ENCODE measurements at places on chromosomes 7 and 10. TPM values are rescaled to one million over a fixed set of nuclear protein-coding genes. Genes with fewer than 3 reads are reported as not detected.

The CAMK1D gene
- total RNA-seq = 3.9 TPM

The MRPS17 gene
- 22.9 TPM for total RNA-seq

The SPDYE5 gene
- total RNA-seq = not detected

The HOXA1 gene
- 5.8 TPM for total RNA-seq

GRCh38 chr10:82796510-82796909 is 921.5 kb downstream of the NRG3 start:
- no peak for DNase-seq

GRCh38 chr7:155457544-155458110 is 302 bp upstream of the EN2 start:
- no peak for DNase-seq

GRCh38 chr10:78960316-78960800 is 108.4 kb upstream of the ZMIZ1 start:
- DNase-seq = peak; percentile 92

GRCh38 chr10:131875501-131875900 is 25.3 kb upstream of the PPP2R2D start:
- no peak for DNase-seq

DNA sequence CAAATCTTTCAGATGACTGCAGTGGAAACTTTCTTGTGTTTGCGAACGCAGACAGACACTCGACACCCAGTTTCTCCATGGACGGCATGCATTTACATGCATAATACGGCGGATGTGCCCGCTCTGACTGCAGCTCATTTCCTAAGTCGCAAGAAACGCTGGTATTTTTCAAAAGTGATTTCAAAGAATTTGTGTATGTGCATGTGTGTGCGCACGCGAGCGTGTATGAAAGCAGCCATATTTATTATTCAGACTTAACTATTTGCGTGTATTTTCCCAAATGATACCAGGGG is 436.5 kb upstream of the MGMT start:
- no peak for DNase-seq
